ENCODE measurements at places on chromosomes 13 and 19.

GRCh38 chr13:58994777-58995176, 1169.0 kb downstream of the DIAPH3 start:
- no peak for DNase-seq

GRCh38 chr13:29805994-29806979, 44.1 kb downstream of the UBL3 start:
- DNase-seq = no peak

DNA sequence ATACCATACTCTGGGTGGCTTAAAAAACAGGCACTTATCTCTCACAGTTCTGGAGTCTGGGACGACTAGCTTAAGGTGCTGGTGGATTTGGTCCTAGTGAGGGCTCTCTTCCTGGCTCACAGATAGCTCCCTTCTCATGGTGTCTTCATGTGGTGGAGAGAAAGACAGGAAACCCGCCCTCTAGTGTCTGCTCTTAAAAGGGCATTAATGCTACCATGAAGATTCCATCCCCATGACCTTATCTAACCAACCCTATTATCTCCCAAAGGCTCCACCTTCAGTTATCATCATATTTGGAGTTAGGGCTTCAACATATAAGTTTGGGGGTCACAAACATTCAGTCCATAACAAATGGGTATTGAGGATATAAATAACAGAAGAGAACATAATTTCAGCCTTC, 139.4 kb downstream of the HS6ST3 start:
- DNase-seq = peak; percentile 14

- DNase-seq = no peak
These were observed 278.6 kb upstream of the TSHZ3 start for GRCh38 chr19:31627620-31628365.

GRCh38 chr13:25910243-25910642, 141.6 kb downstream of the SHISA2 start:
- DNase-seq = no peak

- DNase-seq = peak; percentile 91
These were observed 63.1 kb downstream of the SERP2 start for GRCh38 chr13:44436589-44437337.

DNA sequence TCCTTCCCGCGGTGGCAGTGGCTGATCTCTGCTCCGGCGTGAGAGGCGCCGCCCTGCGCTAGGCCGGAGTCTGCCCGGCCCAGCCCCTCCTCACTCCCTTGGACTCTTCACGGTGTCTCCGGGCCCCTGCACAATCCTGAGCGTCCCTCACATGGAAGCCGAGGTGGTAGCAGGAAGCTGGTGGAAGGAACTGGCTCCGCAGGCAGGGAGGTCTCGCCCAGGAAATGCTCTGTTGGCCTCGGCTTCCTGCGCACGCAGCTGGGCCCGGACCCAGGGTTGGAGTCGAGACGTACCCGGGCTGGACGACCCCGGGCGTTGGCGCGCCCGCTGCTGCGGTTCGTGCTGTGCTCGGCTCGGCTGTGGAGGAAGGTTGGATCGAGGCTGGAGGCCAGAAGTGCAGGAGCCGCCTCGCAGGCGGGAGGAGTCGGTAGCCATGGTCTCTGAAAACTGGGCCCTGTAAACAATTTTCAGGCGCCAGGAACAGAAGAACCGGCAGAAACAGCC, 46.3 kb downstream of the ZNF724 start:
- DNase-seq = peak; percentile 12

GRCh38 chr13:39540929-39541605, 61.9 kb downstream of the LHFPL6 start:
- DNase-seq = no peak

DNA sequence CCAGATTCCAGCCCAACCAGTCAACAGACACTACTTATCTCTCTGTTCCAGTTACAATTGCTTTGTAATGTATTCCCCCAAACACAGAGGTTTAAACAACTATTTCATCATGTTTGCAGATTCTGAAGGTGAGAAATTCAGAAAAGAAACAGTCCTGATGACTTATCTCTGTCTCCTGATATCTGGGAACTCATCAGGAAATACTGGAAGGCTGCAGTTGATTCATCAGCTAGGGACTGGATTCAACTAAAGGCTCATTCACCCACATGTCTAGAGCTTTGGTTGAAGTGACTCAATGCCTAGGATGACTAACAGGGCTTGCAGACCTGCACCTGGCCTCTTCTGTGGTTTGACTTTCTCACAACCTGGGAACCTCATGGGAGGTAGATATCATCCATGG, 56.6 kb upstream of the GPC6 start:
- peak; percentile 88 for DNase-seq
